NCI-H1417 (cell line): ENCODE measurements at places on chromosomes 6 and 20.
A peak's percentile ranks its signal among the peaks of the same experiment; 100 is the strongest.

DNA sequence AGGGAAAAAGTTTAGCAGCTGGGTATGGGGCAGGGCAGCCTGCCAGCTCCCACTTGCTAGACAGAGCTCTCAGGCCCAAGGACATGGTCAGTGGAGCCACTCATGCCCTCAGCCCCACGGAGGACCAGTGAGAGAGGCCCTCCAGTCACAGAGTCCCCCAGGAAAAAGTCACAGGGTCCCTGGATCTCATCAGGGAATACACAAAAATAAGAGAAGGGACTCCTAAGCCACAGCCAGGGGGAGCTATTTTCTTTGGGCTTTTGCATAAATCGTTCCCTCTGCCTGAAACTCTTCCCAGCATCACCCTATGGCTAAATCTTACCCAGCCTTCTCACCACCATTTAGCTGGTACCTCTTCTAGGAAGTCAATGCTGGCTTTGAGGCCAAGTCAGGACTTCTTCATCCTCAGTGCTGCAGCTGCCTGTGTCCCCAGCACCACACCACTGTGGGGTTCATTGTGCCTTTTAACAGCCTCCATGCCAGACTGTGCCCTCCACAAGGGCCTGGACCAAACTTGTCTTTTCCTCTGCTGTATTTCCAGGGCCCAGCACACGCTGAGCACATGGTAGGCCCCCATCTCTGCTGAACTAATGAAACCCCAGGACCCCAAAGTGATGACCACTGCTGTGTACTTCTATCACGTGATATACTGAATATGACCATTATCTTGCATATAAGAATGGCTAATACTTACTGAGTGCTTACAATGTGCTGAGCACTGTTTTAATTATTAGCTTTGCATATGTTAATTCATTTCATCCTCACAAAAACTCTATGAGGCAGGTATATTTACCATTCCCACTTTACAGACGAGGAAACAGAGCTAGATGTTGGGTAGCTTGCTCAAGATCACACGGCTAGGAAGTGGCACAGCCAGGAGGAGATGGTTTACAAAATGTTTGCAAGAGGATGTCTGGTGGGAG lies 2.0 kb downstream of the ZNF335 start:
- peak; percentile 36 for DNase-seq

DNA sequence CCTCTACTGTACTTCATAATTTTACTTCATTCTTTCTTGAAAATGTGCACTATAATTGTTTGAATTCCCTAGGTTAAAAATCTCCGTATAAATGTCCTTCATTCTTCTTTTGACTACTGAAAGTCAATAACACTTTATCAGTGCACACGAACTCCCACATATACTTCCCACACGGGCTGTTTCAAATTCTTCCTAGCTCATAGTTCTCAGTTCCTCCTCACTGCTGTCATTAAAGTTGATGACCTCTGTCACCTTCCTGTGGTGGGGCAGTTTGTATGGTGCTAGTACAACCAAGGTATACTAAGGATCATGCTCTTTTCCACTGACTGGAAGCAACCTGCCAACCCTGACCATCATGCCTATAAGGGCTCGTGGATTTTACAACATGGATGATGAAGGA lies 40.0 kb upstream of the CD2AP start:
- no peak for DNase-seq

DNA sequence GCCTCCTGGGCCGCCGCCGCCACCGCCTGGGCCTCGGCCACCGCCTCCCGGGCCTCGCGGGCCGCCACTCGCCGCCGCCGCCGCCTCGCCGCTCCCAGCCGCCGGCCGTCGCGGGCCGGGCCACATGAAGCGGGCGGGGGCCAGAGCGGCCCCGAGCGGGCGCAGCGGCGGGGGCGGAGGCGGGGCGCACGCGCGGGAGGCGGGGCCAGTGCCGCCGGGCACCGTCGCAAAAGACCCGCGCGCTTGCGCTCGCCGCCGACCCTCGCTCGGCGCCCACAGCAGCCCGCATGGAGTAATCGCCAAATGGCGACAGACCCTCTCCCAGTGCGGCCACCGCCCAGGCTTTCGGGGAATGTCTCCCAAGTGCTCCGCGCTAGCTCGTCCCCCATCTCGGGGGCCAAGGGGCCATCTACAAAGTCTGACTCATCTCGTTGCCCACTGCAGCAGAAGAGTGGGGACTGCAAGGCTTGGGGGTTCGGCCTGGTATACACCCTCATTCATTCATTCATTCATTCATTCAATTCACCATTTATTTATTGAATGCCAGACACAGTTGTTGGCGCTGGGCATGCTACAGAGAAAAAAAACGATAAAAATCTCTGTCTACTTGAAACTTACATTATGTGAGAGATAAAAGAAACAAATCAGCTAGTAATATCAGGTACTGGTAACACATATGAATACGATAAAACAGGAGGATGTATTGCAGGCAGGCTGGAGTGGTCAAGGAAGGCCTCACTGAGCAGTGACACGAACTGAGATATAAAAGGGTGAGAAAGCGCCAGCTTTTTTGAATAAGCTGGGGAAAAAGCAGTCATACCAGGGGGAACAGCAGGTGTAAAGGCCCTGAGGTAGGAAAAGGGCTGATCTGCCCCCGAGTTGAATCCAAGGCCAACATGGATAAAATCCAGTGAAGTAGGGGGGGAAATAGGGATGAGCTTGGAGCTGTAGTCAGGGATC lies at the start of gene B4GALT5:
Gene B4GALT5, minus strand, starts transcription at position 126 of the 960 bp plus-strand sequence. CDS start 188 bp downstream, outside the sequence.
- peak; percentile 91 for DNase-seq

- no peak for DNase-seq
These were observed 21.6 kb downstream of the MGME1 start for GRCh38 chr20:17990278-17990972.

DNA sequence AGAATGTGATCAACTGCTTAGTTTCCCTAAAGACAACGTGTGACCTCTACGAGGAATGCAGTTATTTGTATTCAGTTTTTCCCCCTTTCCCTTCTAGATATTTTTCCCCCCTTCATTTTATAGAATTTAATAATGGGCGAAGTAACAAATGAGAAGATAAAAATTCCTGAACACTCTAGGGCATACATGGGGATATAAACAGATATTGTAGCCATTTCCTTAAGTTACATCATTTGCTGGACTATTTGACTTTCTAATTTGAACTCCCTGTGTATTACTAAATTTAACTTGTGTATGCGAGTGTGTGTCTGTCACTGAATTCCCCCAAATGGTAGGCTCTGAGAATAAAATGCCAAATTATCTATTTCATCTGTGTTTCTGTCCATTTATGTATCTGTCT lies 99.0 kb upstream of the ZFP64 start:
- DNase-seq = no peak

DNA sequence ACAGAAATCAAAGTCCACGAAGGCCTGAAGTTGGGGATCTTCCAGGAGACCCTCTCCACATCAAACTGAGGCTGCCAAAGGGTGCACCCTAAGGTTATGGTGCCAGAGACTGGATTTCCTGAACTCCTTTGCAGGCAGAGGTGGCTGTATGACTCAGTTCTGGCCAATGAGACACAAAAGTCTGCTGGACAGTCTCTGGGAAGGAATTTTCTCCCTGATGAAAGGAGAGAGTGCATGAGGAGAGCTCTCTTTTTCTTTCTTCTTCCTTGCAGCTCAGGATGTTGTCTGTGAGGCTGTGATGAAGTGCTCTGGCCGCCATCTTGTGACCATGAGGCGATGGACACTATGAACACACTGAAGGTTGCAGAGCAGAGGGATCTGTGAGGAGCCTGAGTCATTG lies 85.2 kb downstream of the MDGA1 start:
- DNase-seq = no peak

GRCh38 chr20:58956078-58956477 lies 25.0 kb upstream of the NELFCD start:
- DNase-seq = peak; percentile 17

DNA sequence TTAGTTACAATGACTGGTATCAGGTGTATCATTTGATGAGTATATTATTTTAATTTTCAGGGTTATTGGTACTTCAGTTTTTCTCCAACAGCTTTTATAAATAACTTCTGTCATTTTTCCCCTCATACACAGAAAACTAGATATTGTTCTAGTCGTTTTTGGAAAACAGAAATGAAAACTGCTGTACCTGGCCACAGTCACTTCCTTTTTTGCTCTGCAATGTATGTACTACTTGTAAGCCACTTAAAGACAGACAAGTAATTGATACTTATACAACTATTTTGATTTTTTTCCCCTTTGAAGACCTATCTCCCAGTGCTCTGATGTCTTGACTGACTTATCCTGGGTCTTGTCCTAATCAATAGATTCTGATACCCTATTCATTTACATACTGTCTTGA lies 218.6 kb upstream of the RUNX2 start:
- no peak for DNase-seq

DNA sequence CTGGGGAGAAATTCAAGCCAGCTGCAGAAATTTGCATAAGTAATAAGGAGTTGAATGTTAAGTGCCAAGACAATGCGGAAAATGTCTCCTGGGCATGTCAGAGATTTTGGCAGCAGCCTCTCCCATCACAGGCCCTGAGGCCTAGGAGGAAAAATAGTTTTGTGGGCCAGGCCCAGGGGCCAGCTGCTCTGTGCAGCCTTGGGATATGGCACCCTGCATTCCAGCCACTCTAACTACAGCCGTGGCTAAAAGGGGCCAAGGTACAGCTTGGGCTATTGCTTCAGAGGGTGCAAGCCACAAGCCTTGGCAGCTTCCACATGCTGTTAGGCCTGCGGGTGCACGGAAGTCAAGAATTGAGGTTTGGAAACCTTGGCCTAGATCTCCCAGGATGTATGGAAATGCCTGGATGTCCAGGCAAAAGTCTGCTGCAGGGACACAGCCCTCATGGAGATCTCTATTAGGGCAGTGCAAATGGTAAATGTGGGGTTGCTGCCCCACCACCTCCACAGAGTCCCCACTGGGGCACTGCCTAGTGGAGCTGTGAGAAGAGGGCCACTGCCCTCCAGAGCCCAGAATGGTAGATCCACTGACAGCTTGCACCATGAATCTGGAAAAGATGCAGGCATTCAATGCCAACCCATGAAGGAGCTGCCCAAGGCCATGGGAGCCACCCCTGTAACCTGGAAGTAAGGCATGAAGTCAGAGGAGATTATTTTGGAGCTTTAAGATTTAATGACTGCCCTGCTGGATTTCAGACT lies 126.5 kb downstream of the DTNBP1 start:
- DNase-seq = no peak

DNA sequence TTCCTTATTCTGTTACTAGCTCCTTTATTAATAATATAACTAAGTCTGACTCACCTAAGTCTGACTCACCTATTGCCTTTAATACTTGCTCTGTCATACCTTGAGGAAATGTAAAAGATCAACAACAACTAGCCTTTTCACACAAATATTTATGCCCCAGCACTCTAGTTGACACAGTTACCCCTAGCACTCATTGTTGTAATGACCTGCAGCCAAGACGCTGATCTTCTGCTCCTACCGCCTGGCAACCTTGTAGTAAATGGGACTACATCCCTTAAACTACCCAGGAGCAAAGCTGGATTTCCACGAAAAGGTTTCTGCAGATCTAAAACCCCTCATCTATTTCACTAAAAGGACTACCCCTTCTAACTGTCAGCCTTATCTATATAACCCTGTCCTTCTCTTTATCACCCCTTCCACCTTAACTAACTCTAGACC lies 90.0 kb downstream of the PLG start:
- no peak for DNase-seq

DNA sequence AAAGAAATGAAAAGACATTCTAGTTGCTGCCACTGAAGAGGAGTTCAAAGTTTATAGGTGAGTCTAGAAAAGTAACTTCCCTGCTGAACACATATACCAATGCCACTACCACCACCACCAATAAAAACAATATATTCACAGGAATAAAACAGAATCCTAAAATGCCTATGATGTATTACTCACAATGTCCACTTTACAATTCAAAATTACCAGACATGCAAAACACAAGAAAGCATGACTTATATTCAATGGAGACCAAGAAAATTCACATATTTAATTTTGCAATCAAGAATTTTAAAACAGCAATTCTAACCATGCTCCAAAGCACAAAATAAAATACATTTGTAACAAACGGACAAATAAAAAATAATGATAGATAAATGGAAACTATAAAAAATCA lies 385.3 kb upstream of the RUNX2 start:
- no peak for DNase-seq

DNA sequence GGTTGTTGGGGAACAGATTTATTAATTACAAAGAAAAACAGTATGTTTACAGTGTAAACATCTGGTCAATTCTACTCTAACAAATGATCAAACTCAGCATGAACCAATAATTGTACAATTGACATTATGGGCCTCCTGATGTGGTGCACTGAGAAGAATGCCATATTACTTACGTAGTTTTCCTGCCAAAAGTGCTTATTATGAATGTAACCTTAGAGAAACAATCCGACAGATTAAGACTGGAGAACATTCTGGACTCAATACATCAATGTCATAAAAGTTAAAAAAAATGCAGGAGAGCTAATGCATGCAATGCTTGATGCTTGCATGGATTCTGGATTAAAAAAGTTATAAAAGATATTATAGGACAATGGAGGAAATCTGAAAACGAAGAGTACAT lies 69.0 kb downstream of the LYRM4 start:
- no peak for DNase-seq

GRCh38 chr6:17574866-17575560 lies 25.1 kb upstream of the FAM8A1 start:
- no peak for DNase-seq

- DNase-seq = no peak
These were observed 24.5 kb downstream of the HLA-F start for GRCh38 chr6:29747688-29748250.

DNA sequence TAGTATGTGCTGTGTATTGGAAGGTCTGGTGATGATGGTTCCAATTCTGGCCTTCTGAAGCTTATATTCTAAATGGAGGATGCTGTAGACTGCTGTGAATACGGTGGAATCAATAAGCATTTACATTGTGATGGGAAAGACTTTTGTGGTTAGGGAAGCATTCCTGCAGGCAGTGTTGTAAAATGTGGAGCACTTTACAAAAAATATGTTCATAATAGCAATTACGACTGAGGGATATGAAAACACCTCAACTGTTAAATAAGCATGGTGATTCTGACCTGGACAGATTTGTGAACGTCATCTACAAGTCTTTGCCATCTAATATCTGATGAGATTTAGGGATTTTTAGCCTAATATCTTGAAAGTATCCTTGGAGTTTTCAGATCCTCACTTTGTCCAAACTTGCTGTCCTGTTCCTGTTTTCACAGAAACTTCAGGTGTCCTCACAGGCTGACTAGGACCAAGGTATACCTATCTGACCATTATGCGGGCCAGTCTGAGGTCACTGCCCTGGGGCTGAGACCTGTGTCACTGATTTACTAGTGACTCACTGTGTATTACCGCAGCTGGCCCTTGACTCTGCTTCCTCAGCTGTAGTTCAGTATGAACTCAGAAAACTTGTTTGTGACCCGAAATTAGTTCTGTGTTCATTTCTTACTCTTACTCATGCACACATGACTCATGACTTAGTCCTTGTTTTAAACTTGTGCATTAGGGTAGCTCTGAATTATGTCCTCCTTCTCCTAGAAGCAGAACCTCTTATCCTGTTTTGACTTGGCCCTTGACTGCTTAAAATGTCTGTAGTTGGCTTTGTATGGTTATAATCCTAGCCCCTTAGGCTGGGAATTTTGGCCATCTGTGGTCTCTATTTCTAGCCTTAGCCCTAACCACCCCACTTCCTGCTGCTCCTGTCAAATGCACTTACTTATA lies 343.0 kb downstream of the CDKAL1 start:
- DNase-seq = no peak
